ENCODE measurements at places on chromosomes 6 and 20.

GRCh38 chr6:139567095-139567494, 192.6 kb upstream of the CITED2 start:
- DNase-seq, result no peak

DNA sequence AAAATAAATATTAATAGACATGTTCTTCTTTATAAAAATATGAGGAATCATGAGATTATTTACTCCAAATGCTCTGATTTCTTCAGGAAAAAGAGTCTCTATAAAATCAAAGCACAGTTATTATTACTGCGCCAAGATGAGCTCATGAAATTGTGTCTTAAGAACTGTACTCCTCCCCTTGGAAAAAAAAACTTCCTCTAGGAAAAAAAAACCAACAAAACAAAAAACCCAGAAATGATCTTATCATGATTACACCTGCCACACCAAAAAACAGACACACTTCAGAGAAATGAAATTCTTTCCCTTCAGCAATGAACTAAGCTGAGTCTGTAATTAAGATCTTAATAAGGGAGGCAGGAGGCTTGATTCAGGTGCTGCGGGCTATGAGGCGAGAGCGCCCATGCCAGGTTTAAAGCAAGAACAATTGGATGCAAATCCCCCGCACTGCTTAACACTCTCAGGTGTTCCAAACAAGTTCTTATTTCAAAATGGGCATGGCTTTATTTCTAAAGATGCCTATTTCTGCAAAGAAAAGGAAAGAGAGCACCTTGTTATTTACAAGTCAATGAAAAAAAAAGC, 9.1 kb downstream of the NEDD9 start:
- DNase-seq, result no peak

- DNase-seq, result no peak
Measured at GRCh38 chr6:149913540-149914240, 9.2 kb downstream of the RAET1G start.

DNA sequence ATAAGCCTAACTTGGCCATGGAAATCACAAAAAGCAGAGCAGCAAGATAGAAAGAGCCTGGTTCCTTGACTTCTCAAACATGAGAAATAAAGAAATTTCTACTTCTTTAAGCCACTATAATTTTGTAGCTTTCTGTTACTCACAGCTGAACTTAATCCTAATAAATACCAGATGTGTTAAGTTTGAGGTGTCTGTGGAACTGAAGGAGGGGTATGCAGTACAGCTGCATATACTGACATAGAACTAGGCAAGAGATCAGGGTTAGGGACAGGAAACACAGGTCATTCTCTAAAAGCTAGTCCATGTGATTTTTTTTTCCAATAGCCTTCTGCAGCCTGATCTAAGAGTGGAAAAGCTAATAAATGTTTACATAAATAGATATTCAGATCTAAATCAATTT, 123.9 kb downstream of the COL12A1 start:
- no peak for DNase-seq

- DNase-seq, result no peak
Measured at GRCh38 chr20:24160563-24161281, 172.1 kb upstream of the GGTLC1 start.
